ENCODE measurements at places on chromosomes 2 and 18.
A peak's percentile ranks its signal among the peaks of the same experiment; 100 is the strongest.

DNA sequence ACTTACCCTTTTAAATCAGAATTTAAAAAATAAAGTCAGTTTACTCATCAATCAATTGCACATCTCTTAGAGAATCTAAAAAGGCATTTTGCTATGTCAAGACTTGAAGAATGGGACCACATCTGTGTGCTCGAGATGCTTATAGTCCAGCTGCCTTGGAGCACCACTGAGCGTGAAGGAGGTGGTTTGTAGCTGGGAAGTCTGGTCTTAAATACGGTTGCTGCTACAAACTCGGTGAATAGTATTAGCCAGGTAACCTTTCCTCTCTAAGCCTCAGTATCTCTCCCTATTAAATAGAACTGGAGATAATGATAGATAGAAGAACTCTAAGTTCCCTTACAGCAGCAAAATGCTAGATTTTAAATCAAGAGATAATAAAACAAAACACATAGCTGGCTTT lies 289.7 kb downstream of the TRIB2 start:
- no peak for DNase-seq

- no peak for DNase-seq
Observed at GRCh38 chr18:48153613-48154481, 223.4 kb upstream of the SMAD2 start.

DNA sequence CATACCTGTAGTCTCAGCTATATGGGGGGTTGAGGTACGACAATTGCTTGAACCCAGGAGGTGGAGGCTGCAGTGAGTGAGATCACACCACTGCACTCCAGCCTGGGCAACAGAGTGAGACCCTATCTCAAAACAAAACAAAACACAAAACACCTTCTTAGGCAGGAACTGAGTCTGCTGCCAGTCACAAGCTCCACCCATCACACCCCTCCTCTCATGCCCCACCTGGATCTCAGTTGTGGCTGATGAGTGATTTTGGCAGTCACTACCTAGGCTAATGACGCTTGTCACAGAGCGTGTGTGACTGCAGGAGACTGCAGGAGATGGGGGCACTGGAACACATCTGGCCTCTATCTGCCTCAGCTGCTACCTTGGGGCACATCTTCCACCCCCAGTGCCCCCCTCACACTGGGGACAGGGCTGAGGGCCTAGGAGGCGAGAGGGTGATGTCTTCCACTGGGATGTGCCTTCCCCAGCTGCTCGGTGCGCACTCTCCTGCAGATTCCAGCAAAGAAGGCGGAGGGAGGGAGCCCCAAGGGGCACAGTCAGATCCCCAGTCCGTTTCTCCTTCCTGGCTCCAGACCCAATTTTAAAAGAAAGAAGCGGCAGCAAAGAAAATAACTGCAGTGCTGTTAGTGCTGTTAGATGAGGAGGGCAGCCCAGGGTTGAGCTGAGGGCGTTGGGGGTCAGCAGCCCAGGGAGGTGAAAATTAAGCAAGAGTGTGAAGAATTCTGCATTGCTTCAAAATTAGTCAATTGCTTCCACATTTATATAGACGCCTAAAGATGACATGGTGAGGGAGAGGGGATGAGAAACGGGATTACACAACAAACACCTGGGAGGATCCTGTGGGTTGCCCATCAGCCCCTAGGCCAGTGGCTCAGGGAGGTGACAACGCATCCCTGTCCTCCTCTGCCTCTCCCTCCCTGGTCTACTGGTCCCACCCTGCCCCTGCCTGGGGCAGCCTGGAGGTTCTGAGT lies 143.6 kb upstream of the HAAO start:
- no peak for DNase-seq

DNA sequence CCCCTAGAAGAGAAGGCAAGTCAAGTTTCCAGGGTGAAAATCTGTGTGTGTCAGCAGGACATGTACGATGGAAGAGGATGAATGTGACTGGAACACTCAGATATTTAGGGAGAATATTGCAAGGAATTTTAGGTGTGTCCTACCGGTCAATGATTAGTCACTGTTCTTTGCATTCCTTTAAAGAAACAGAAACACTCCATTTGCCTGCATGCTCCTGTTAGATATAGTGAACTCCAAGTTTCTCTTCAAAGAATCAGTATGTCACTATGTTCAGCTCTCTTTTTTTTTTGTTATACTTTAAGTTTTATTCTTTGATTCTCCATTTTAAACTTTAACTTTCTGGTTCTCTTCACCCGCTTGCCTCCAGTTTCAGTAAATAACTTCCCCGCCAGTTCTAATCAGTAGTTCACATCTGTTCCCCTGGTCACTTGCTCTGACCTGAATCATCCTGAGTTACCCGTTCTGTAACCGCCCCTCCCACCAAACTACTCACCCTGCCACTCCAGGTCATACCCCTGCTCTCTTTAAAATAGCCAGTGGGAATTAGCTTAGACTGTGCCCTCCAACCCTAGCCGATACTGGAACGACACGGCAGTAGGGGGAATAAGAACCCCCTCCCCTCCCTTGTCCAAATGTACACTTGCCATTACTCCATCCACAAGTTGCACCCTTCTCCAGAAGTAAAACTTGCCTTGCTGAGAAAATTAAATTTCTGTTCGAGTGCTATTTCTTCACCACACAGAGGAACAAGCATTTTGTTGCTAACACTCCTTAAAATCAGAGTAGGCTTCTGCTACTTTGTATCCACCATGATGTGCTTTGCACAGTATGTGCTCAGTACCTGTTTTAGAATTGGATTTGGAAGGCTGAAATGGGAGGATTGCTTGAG lies 268.4 kb downstream of the METTL4 start:
- DNase-seq, result no peak

DNA sequence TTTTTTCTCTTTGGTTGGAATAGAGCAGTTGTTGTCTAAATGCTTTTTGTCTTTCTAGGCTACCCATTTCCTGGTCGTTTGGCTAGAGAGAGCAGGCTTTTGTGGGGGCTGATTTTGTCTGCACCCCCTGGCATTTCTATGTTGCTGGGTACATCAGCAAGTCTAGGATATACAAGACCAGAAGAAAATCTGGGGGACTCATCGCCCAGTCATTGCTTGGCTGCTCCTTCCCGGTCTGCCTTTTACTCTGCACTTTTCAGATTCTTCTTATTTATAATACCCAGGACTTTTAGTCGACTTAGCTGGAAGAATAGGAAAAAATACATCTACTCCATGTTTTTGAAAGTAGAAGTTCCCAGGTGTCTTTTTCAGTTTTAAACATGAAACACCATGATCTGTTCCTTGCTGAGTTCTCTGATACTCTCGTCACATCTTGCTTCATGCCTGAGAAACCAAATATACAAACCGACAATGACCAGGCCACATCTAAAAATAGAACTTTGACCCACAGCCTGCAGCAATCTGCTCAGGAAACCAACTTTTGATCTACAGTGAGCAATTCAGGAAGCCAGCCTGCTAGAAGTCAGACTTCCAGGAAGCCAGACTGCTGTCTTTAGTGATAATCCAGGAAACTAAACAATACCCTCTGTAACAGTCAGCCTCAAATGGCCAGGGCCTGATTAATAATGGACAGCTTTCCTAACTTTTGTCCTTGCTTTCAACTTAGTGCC lies 163.8 kb upstream of the MEX3C start:
- no peak for DNase-seq

DNA sequence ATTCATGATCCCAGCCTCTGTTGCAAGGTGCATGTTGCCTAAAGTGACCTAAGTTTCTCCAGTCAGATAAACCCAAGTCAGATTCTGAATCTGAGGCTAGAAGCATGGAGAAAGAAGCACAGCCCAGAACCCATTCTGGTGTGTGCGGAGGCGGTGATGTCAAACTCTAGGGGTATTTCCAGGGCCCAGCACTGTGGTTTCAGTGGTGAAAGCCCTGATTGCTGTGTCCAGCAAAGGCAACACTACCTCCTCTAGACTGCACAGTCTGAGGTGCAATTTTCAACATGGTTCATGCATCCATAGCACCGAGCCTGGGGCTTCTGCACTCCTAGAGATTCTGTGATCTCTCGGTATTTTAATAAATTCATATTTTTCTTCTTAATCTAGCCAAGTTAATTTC lies 264.8 kb upstream of the KLHL29 start:
- no peak for DNase-seq

- no peak for DNase-seq
Observed at GRCh38 chr2:158142165-158142564, 40.5 kb downstream of the UPP2 start.

DNA sequence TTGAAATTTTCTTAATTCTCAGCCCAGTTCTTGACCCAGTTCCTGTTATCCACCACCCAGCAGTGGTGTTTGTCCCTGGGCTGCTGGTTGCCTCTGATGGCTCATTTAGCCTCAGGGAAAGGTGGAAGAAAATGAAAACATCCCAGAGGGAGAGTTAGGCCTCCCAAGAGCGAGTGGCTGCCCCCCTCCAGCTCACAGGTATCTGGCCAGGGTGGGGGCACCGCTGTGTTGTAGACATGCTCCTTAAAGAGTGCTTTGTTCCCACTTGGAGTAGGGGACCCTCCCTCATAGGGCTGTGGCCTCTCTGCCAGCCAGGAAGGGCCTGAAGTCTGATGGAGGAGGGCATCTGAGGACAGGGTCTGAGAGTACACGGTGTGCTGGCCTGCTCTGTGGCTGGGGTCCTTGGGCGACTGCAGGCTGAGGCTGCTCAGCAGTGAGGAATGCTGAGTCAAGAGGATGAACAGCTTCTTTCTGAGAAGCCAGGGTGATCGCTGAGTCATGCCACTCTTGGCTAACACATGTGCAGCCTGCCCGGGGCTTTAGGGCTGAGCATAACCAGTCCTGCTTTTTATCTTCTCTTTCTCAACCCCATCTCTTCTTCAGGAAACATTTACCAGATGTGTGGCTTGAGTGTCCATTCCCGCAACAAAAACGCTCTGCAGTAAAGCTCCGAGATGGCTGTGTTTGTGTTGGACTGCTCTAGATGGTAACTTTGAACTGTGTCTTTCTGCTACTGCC lies 72.3 kb downstream of the IL1R2 start:
- DNase-seq, result no peak

DNA sequence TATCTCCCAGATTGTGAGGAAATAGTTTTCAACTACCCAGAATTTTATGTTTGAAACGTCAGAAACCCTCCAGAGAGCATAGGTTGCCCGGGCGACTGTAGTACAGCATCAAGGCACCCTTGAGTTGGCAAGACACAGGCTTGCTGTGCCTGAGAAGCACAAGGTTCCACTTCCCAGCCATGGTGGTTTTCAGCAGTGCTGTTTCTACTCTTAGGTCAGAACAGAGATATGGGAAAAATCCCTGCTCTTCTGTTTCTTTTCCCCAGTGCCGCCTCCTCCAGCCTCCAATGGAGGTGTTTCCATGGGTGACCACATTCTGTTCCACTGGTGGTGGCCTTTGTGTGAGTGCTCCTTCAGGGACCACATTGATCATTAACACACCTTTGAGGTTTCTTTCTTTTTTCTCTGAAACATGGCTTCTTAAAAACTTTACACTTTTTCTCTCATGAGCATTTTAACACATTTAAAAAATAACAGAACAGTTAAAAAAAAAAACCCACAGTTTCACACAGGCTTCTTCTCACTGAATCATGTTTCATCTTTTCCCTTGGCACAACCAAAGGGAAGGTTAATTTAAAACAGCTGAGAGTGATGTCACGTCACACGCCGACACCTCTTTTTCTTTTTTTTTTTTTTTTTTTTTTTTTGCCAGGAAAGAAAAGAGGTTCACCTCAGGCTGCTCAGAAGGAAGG lies 229.3 kb upstream of the HDAC4 start:
- no peak for DNase-seq

GRCh38 chr2:230765611-230766300 lies 53.1 kb downstream of the CAB39 start:
- DNase-seq, result no peak

DNA sequence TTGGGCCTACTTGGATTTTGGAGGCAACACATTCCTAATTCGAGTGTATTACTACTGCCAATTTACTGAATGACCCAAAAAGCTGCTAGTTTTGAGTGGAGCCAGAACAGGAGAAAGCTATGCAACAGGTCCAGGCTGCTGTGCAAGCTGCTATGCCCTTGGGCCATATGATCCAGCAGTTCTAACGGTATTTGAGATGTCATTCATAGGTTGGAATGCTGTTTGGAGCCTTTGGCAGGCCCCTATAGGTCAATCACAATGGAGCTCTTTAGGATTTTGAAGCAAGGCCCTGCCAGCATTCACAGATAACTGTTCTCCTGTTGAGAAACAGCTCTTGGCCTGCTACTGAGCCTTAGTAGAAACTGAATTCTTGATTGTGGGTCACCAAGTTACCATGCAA lies 368.7 kb downstream of the CDH19 start:
- no peak for DNase-seq

DNA sequence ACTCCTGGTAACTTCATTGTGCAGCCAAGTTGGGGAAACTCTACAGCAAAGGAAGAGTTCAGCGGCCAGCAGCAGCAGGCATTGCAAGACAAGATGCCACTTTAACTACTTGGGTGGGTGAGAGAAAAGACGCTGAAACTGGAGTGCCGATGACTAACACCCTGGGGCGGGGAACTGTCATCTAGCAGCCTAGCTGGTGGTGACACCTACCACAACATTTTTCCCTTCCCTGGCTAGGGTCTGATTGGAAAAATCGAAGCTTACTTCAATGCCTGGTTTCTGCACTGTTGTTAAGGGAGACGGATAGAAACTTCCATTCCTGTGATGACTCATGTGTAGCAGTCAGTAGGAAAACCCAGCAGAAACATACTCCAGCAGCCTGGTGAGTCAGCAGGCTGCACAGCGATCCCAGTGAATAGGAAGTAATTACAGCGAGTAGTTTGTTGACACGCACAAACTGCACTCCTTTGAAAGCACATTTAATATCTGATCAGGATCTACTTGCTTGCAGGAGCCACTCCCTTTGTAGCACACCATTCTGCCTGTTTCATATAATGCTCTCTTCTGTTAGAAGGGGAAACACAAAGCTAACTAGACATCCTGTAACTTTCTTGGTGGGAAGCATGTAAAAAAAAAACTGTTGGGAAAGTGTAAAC lies 62.1 kb upstream of the MAPRE2 start:
- DNase-seq, result peak; percentile 71

DNA sequence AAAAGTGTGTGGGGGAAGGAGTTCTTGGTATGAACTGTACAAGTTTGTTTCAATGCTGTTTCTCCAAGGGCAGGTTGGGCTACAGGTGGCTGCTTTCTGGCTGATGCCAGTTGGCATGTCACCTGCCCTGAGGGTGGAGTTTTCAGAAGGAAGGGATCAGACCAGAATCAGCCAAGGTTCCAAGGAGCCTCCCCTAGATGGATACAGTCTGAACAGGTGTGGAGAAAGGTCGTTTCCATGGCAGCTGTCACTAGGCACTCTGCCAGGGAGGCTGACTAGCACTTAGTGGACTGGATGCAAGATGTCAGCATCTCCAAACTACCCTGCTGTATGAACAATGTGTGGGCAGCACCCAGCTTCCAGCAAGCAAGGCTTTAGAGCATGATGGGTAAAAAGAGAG lies 444.4 kb upstream of the HNRNPA3 start:
- no peak for DNase-seq

Measured in NCI-H1417 treated with DMSO at 0.1 percent for 48 hours (cell line).